ENCODE measurements at places on chromosomes 1 and 21.

GRCh38 chr1:177384461-177384860 is 213.7 kb downstream of the BRINP2 start:
- DNase-seq = peak; percentile 6

DNA sequence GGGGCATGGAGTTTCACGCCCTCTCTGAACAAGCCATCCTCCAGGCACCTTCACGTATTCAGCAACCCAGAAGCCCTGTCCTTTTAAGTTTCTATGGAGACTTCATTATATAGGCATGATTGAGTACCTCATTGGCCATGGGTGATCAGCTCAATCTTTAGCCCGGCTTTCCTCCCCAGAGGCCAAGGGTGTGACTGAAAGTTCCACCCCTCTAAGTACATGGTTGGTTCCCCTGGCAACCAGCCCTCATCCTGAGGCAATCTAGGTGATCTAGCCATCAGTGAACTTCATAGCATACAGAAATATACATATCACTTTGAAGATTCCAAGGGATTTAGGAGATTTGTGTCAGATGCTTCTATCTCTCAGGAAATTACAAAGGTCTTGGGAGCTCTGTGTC is 21.3 kb upstream of the DHX9 start:
- no peak for DNase-seq

GRCh38 chr1:157580179-157580827 is 17.6 kb downstream of the FCRL4 start:
- peak; percentile 57 for DNase-seq

- no peak for DNase-seq
These were observed 8.3 kb downstream of the TRNP1 start for GRCh38 chr1:27001570-27002360.

DNA sequence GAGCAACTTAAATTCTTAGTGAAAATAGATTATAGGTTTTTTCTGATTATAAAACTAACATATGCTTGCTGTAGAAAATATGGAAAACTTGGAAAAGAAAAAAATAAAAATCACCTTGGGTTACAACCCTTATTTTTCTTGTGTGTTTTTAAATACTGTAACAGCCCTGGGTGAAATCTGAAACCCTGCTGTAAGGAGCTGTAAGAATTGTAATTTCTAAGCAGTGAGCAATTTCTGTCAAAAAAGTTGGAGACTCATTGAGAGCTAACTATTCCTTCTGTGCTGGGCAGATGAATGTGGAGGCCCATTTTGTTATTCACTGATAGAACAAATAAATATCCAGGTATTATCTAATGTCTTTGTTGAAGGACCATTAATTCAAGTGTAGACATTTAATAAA is 42.6 kb downstream of the ADCY10 start:
- DNase-seq = peak; percentile 53

- peak; percentile 67 for DNase-seq
These were observed 10.8 kb downstream of the OSBPL9 start for GRCh38 chr1:51627672-51628071.

- no peak for DNase-seq
These were observed 42.6 kb downstream of the SLC44A3 start for GRCh38 chr1:94862718-94863117.

DNA sequence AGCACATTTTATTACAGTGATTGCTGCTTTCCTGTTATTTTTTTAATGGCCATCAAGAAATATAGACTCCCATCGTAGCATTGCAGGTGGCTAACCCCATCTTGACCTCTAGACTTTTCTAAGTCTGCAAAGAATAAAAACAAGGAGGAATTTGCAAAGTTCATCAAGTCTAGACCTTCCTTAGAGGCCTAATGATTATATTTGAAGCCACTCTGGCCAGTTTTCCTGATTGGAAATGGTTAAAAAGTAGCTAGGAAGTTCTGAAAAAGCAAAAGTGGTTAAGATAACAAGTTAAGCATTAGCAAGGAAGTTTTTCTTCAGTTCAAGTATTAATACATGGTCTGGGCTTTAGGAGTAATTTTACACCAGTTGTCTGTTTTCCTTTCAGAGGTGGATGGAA is 16.7 kb upstream of the KCNJ15 start:
- no peak for DNase-seq

Data from IMR-90 (cell line).